Activated T-helper 2 cell treated with anti-CD3 and anti-CD28 coated beads, Interferon-gamma antibody, Interleukin-2, Interleukin-4, amounts not matched to agents 10 μg/mL and 5 μg/mL and 100 μg/mL, durations not matched to agents 14 hours and 24 hours and 36 hours (primary cell): ENCODE measurements at places on chromosomes 1 and 21.
A peak's percentile ranks its signal among the peaks of the same experiment; 100 is the strongest.

GRCh38 chr1:54967372-54967771 lies 13.1 kb upstream of the TMEM61 start:
- peaks cover 10% of the 10 kb centered on the region for H3K4me1 ChIP-seq
- H3K36me3 ChIP-seq: no peaks in the 10 kb centered on the region
- H3K4me3 ChIP-seq: no peak overlapping the region
- peaks cover 9% of the 10 kb centered on the region for H3K27me3 ChIP-seq

DNA sequence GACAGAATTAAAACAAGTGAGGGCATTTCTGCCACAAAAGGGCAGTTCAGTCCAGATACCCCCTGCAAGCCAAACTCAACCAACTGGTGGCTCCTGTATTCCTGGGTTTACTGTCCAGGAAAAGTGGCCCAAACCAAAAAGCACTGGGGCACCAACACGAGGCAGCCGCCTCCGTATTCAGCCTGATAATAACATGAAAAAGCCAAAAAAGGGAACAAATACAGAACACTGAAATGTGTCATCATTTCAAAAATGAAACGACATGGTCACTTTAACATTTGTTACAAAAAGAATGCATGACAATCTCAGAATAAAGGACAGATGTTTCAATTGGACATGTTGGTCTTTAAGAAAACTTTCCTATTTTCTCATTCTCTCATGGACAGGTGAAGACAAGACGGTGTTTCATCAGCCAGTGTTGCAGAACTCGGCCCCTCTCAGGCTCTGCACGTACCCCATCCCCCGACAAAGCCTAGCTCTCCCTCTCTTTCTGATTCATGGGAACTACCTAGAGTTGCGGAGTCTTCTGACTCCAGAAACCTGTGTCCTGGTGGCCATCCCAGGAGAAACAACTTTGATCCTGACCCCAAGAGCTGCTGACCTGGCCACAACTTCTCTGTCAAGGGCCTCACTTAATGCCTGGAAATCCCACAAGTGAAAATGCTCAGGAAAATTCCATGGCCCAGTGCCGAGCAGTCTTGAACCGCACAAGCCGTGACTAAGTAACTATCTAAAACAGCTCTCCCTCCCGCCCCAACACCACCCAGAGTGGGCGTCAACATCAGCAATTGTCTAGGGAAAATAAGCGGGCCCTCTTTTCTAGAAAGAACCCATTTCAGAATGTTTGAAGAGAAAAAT lies 27.1 kb downstream of the ZBTB17 start:
- peaks cover 60% of the 10 kb centered on the region for H3K4me1 ChIP-seq
- H3K36me3 ChIP-seq: peaks cover 75% of the 10 kb centered on the region
- no peaks in the 10 kb centered on the region for H3K27me3 ChIP-seq
- DNase-seq: no peak
- peak overlapping the region; percentile 54 for H3K4me3 ChIP-seq

GRCh38 chr1:115722221-115722620 lies 46.3 kb downstream of the CASQ2 start:
- peaks cover 2% of the 10 kb centered on the region for H3K4me1 ChIP-seq
- no peak for DNase-seq
- no peaks in the 10 kb centered on the region for H3K36me3 ChIP-seq
- H3K27me3 ChIP-seq: peaks cover 18% of the 10 kb centered on the region
- H3K27ac ChIP-seq: no peak overlapping the region
- H3K4me3 ChIP-seq: no peak overlapping the region

- no peak overlapping the region for H3K4me3 ChIP-seq
- H3K27ac ChIP-seq: no peak overlapping the region
- DNase-seq: no peak
Measured at GRCh38 chr1:165562571-165562970, 18.8 kb downstream of the LRRC52 start.

DNA sequence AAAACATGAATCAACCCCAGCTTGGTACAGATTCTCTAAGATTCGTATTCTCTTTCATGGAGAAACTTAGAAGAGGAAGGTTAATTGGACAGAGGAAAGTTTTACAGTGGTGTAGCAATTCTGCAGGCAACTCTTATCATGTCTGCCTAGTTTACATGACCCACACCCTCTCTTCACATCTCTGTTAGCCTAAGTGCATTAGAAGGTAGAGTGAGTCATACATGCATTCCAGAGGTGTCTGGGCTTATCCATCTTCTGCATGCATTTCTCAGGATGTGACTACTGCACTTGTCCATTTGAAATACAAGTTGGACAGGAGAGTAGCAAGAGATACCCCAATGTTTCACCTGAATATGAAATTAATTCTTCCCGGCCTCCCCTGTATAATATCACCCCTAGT lies 578.4 kb upstream of the NCAM2 start:
- no peak overlapping the region for H3K27ac ChIP-seq
- no peak overlapping the region for H3K4me3 ChIP-seq
- no peak for DNase-seq
- no peaks in the 10 kb centered on the region for H3K4me1 ChIP-seq

- DNase-seq: no peak
- peaks cover 14% of the 10 kb centered on the region for H3K4me1 ChIP-seq
- H3K36me3 ChIP-seq: peaks cover 18% of the 10 kb centered on the region
- H3K4me3 ChIP-seq: no peak overlapping the region
- H3K27me3 ChIP-seq: no peaks in the 10 kb centered on the region
Measured at GRCh38 chr1:161953256-161953920, 70.3 kb downstream of the OLFML2B start.

DNA sequence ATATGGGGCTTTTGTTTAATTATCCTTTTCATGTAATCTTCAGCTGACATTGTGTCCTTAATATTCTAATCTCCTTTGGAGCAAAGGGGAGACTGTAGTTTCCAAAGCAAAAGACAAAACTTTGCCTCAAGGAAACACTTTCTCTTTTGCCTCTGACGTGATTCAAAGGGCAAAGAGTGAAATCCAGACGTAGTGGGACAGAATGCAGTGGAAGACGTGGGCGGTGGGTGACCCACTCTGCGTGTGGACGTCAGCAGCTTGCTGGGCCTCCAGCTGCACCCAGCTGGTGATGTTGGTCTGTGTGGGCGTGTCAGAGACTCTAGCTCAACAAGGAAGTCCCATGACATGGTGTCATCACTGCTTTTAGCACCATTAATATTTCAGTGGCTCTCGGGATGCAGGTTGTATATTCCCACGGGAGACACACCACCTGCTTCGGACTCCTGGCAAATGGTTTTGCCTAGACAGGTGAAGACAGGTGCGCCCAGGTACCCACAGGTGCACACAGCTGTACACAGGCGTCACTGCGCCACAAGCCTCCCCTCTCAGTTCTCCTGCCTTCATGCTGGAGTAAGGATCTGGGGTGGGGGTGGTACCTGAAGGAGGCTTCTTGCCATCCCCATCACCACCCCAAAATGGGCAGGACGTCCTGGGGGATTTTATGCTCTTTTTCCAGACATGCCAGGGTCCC lies 292.1 kb upstream of the VAMP3 start:
- no peak for DNase-seq
- no peaks in the 10 kb centered on the region for H3K27me3 ChIP-seq
- H3K4me3 ChIP-seq: no peak overlapping the region
- no peak overlapping the region for H3K27ac ChIP-seq

GRCh38 chr1:67687649-67688048 lies 2.6 kb downstream of the GADD45A start:
- H3K4me3 ChIP-seq: peak overlapping the region; percentile 34
- peaks cover 35% of the 10 kb centered on the region for H3K36me3 ChIP-seq
- H3K27me3 ChIP-seq: no peaks in the 10 kb centered on the region
